ENCODE measurements at places on chromosomes 4 and X. TPM values are rescaled to one million over a fixed set of nuclear protein-coding genes. Genes with fewer than 3 reads are reported as not detected.

- H3K27me3 ChIP-seq = no peaks in the 10 kb centered on the region
- peaks cover 6% of the 10 kb centered on the region for H3K36me3 ChIP-seq
- no peaks in the 10 kb centered on the region for H3K4me1 ChIP-seq
- no peak overlapping the region for H3K27ac ChIP-seq
Measured at GRCh38 chr4:89446193-89446592, 138.6 kb upstream of the GPRIN3 start.

- no peaks in the 10 kb centered on the region for H3K4me1 ChIP-seq
Measured at GRCh38 chrX:94831364-94831763, 1157.4 kb downstream of the FAM133A start.

DNA sequence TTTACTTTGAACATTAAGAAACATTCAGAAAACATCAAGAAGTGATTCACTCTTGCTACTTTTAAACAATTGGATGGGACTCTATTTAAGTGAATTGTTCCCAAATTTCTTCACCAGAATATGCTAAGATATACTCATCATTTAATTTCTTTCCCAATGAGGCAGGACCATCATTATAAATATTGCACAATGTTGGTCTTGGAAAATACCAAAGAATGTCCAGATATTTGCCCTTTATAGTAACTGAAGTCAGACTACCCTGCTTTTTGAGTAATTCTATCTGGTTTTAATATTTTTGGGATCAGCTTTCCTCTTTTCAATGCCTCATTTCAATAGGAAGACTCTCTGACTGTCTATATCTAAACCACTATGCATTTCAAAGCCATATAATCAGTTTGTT lies 129.4 kb upstream of the TENM3 start:
- no peak for DNase-seq
- no peaks in the 10 kb centered on the region for H3K4me1 ChIP-seq
- no peak overlapping the region for H3K27ac ChIP-seq

- H3K4me3 ChIP-seq = no peak overlapping the region
- no peaks in the 10 kb centered on the region for H3K27me3 ChIP-seq
- peaks cover 36% of the 10 kb centered on the region for H3K36me3 ChIP-seq
- no peak overlapping the region for H3K27ac ChIP-seq
Measured at GRCh38 chr4:145773581-145774234, 93.8 kb downstream of the C4orf51 start.

DNA sequence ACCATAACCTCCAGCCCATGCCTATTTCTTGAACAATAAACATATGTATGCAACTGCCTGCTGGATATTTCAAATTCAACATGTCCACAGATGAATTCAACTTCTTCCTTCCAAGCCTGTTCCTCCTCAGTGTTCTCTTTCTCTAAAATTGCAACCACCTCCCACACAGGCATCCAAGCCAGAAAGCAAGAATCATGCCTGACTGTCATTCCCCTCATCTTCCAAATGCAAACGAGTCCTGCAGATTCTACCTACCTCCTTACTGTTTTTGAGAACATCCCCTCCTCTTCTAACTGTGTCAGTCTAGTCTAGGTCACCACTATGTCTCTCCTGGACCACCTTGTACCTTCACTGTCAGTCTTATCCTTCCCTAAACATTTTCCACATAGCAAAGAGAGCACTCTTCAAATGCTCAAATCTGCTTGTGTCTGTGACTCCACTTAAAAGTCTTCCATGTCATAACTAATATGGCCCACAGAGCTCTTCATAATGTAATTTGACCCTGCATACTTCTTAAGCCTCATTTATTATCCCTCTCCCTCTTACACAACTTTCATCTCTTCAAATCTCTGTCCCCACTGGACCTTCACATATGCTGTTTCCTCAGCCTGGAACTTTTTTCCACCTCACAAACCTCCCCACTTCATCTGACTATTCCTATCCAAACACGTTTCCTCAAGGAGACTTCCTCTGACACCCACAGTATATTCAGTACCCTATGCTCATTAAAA lies 25.7 kb downstream of the MAPK10 start:
- H3K36me3 ChIP-seq = no peaks in the 10 kb centered on the region
- peaks cover 1% of the 10 kb centered on the region for H3K27me3 ChIP-seq
- H3K4me1 ChIP-seq = no peaks in the 10 kb centered on the region
- no peak overlapping the region for H3K4me3 ChIP-seq
- H3K27ac ChIP-seq = no peak overlapping the region

DNA sequence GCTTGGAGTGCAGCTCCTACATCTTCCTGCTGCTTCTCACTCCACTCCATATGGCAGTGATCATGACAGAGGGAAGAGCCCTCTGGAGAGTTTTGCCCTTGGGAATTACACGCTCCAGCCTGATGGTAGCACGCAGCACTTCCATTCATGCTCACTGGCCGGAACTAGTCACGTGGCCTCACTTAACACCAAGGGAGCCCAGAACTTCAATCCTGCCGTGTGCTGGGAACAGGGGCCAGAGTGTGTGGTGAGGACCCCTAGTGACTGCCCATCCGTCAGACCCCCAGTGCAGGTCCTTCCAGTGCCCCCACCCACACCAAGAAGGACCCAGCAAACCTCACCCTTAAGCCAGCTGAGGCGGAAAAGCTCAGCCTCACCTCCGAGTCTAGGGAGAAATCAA lies 230.7 kb downstream of the EVC2 start:
- no peak for DNase-seq
- H3K27me3 ChIP-seq = no peaks in the 10 kb centered on the region
- no peaks in the 10 kb centered on the region for H3K36me3 ChIP-seq
- no peaks in the 10 kb centered on the region for H3K4me1 ChIP-seq
- H3K4me3 ChIP-seq = no peak overlapping the region
- H3K27ac ChIP-seq = no peak overlapping the region

The LUZP4 gene
- not detected for polyA plus RNA-seq

GRCh38 chrX:20284444-20284843 lies 17.7 kb upstream of the RPS6KA3 start:
- H3K27ac ChIP-seq = no peak overlapping the region
- no peak for DNase-seq
- no peak overlapping the region for H3K4me3 ChIP-seq
